ENCODE measurements at places on chromosomes 1 and 21. TPM values are rescaled to one million over a fixed set of nuclear protein-coding genes. Genes with fewer than 3 reads are reported as not detected.
A peak's percentile ranks its signal among the peaks of the same experiment; 100 is the strongest.

DNA sequence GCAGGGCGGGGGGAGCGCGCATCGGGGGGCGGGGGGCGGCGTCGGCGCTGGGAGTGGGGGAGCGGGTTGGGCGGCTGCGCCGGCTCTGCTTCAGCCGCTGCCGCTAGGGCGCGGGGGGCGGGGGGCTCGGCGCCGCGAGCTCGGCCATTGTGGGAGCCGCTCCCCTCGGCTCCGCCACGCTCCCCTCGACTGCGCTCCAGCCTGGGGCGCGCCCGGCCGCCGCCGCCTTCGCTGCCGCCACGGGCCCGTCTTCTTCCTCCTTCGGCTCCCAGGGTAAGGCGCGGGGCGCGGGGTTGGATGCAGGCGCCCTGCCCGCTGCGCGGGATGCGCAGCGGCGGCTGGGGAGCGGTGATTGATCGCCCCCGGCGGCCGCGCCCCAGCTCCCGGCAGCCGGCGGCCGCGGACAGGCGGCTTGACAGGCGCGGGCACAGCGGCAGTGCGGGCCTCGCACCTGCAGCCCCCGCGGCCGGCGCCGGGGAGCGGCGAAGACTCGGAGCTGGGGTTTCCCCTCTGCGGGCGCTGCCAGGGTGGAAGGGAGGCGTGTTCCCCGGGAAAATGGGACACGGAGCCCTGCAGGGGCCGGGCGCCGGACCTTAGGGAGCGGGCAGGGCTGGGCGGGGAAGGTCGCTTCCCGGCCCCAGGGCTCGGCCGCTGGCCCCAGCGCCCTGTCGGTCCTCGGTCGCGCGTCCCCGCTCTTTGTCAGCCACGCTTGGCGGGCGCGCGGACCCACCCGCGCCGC lies 55.3 kb downstream of the NDUFS5 start:
- no peak for DNase-seq
- peaks cover 12% of the 10 kb centered on the region for H3K4me1 ChIP-seq
- H3K36me3 ChIP-seq, result no peaks in the 10 kb centered on the region
- peaks cover 17% of the 10 kb centered on the region for H3K27me3 ChIP-seq
- H3K27ac ChIP-seq, result no peak overlapping the region

DNA sequence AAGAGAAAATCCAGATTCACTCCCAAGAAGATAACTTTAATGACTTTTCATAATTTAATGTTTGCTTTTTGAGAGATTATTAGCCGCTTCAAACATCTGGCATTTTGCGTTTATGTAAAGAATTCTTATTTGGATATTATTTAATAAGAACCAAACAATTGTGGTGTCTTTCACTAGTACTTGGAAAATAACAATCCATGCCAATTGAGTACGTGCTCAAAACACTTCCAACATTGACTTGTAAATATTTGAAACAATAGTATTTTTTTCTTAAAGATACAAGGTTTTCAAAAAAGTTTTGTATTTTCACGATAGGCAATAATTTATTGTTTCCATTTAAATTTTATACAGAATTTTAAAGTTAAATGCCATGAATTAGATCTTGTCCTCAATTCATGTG lies 498.7 kb downstream of the AMY1C start:
- DNase-seq, result no peak
- H3K27me3 ChIP-seq, result peaks cover 2% of the 10 kb centered on the region
- no peaks in the 10 kb centered on the region for H3K4me1 ChIP-seq
- H3K36me3 ChIP-seq, result no peaks in the 10 kb centered on the region
- no peak overlapping the region for H3K27ac ChIP-seq

- peak overlapping the region; percentile 64 for H3K4me3 ChIP-seq
- H3K36me3 ChIP-seq, result peaks cover 15% of the 10 kb centered on the region
- H3K27me3 ChIP-seq, result peaks cover 22% of the 10 kb centered on the region
- DNase-seq, result no peak
- peak overlapping the region; percentile 9 for H3K27ac ChIP-seq
Observed at GRCh38 chr1:24932725-24933294, 2.7 kb upstream of the RUNX3 start.

DNA sequence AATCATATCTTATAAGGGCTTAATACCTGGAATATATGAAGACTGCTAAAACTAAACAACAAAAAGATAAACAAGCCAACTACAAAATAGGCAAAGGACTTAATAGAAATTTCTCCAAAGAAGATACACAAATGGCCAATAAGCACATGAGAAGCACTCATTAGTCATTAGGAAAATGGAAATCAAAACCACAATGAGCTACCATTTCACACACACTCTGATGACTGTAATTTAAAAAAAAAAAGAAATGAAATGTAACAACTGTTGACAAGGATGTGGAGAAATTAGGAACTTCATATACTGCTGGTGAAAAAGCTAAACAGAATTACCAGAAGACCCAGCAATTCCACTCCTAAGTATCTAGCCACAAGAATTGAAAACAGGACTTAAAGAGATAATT lies 374.2 kb upstream of the ZP4 start:
- no peak overlapping the region for H3K27ac ChIP-seq
- no peak overlapping the region for H3K4me3 ChIP-seq

OR6K3 gene
- polyA plus RNA-seq, result not detected

DNA sequence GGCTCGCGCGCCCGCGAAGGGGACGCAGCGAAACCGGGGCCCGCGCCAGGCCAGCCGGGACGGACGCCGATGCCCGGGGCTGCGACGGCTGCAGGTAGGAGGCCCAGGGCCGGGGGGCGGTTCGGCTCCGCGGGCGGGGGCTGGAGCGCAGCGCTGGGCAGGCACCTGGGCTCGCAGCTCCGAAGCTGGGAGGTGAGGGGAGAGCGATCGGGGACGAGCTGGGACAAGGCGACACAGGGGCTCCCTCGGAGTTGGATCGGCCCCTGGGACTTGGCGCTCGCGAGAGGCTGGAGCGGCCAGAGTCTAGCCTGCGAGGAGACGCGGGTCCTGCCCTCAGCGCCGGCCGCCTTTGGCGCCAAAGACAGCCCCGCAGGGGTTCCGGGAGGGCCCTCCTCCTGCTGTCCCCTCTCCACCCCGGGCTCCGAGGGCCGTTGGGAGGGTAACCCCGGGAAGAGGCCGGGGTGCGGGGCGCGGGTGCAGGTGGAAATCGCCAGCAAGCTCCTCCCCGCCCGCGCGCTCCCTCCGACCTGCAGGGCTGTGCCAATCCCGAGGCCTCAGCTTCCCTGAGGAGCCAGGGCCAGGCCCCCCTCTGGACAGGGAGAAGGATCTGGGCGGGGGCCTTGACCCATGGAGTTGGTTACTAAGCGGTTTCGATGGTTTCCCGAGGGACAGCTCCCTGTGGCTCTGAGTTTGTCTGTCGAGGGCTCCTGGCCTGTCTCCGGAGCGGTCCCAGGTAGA lies 401 bp downstream of the TP73 start:
- peaks cover 21% of the 10 kb centered on the region for H3K4me1 ChIP-seq
- H3K4me3 ChIP-seq, result no peak overlapping the region
- no peak for DNase-seq
- H3K27ac ChIP-seq, result no peak overlapping the region
- H3K27me3 ChIP-seq, result peaks cover 14% of the 10 kb centered on the region

LENEP gene
- polyA plus RNA-seq, result not detected
